Stimulated activated CD8-positive, alpha-beta memory T cell treated with anti-CD3 and anti-CD28 coated beads, Interleukin-15, amount 100 ng/mL, for 4 hours (primary cell): ENCODE measurements at places on chromosomes 7 and 10.

DNA sequence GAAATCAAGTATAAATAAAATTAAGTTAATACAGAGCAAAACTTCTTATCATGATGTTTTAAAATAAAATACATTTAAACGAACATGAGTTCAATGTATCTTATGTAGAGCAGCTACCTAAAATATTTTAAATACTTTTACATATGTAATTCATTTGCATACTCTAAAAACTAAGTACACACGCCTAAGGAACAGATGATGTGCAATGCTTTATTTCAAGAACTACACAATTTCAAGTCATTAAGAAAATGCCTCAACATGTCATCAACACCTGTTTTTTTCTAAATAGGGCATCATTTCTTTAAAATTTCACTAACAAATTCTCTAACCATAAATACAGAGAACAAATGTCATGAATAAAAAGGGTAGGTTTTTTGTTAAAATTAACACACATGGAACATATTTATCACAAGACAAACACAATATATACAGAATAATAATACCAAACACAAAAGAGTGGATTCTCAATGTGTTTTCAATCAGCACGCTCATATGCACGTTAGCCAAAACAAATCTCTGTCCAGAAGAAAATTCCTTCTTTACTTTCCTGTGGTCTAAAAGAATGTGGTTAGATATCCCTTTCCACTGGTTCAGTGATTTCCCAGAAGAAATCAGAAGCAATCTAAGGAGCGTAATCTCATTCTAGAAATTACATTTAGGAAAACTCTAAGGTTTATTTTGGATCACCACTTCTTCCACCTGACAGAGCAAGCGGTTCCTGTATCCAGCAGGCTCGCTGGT lies 73.0 kb upstream of the PFKP start:
- DNase-seq: no peak

- no peak for DNase-seq
Observed at GRCh38 chr10:128738386-128738915, 612.2 kb upstream of the MKI67 start.

DNA sequence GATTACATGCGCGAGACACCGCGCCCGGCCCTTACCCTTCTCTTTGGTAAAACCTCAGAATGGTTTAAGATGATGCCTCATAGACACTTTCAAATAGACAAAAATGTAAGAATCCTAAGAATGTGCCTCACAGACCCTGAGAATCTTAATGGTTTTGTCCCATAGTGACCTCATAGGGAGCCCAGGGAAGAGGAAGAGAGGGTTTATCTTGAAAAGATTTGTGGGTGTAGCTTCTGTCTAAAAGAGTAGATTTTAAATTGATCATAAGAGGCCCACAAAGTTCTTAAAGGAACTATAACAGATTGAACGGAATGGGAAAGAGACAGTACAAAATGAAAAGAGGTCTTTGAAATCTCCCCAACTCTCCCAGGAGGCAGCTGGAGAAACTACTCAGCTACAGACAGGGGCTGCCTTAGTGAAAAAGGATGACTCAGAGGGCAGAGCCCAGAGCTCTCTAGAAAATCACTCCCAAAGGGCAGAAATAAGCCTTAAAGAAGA lies 220.6 kb downstream of the ADRA2A start:
- DNase-seq: no peak

DNA sequence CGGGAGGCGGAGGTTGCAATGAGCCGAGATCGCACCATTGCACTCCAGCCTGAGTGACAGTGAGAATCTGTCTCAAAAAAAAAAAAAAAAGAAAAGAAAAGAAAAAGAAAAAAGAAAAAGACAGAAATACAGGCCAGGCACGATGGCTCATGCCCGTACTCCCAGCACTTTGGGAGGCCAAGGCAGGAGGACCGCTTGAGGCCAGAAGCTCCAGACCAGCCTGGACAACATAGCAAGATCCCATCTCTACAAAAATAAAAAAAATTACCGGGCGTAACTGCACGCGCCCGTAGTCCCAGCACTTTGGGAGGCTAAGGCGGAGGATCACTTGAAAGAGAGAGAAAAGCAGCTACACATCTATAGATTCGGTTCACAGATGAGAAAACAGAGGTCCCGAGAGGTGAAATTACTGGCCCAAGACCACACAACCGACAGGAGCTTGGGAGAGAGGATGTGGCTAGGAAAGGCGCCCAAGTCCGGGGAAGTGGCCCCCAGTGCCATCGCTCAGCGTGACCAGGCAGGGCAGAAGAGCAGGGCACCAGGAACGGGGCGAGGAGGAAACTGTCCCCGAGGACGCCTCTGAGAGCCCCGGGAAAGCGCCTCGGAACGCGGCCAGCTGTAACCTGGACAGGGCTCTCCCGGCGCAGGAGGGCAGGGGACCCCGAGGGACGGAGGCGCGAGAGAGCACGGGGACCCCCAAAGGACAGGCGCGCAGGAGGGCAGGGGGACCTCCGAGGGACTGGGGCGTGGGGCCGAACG lies 612 bp downstream of the SNX8 start:
- no peak for DNase-seq

- no peak for DNase-seq
Observed at GRCh38 chr7:22677680-22678079, 49.3 kb upstream of the IL6 start.

DNA sequence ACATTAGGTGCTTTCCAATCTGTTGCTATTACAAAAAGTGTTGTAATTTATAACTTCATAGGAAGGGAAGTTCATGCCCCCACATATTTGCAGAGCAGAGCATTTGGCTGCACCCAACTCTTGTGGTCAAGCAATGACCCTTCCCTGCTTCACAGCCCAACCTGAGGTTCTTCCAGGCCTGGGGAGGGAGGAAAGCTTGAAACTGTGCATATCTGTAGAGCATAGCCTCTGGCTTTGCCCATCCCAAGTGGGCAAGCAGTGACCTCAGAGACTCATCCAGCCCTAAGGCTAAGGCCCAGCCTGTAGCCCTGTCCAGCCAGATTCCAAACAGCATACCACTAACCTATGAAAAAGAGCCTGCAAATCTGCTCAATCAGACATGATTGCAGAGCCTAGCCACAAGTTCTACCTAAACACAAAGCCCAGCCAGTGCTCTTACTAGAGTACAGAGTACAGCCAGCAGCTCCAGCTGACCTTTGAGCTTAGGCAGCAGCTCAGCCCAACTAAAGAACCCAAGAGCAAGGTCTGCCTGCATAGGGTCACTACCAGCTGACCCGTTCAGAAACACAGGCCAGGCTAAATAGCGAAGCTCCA lies 14.4 kb upstream of the GSTK1 start:
- no peak for DNase-seq

- DNase-seq: no peak
Observed at GRCh38 chr10:8975535-8975934, 921.0 kb downstream of the GATA3 start.

- DNase-seq: no peak
Observed at GRCh38 chr7:149729586-149729982, 43.8 kb downstream of the ZNF467 start.

DNA sequence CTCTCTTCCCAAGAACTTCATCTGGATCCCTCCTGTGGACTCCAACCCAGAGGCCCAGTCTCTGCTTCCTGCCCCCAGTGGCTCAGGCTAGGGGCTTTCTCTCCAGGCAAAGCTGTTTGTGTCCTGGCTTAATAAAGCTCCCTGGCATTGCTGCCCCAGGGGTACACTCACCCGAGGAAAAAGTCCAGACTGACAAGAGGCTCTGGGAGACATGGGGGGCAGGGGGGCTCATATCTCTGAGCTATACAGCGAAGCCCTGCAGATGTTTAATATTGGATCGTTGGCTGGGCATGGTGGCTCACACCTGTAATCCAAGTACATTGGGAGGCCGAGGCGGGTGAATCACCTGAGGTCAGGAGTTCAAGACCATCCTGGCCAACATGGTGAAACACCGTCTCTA lies 10.7 kb upstream of the COMTD1 start:
- no peak for DNase-seq

DNA sequence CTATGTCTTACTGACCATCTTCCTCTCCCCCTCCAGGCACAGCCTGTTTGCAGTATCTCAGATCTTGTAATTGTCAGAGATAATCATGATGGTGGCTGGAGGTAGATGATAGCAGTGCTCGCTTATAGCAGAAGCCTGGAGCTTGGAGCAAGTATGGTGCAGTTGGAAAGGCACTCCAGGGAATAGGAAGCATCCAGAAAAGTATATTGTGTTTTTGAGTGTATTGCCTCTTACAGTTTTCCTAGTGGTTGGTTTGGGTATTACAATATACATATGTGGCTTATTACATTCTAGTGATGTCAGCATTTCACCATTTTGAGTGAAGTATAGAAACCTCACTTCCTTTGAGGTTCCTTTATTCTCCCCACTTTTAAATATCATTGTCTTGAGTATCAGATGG lies 101.5 kb downstream of the STK31 start:
- no peak for DNase-seq

DNA sequence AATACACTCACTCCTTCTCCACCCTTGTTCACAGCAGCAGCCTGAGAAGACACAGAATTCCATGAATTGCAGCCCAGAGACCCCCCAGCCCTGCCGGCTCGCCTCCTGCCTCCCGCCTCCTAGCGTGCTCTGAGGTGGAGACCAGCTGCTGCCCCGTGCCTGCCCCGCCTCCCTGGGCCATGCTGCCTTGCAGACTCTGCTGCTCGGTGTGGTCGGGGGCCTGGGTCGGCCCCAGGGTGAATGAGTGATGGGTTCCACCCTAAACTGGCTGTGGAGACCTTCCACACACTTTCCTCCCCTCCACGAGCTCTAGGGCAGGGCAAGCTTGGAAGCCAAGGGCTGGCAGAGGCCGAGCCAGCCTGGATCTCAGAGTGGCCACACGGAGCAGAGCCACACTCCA lies 479.3 kb downstream of the DNAJB6 start:
- no peak for DNase-seq
